ENCODE measurements at places on chromosomes 11 and 22.

DNA sequence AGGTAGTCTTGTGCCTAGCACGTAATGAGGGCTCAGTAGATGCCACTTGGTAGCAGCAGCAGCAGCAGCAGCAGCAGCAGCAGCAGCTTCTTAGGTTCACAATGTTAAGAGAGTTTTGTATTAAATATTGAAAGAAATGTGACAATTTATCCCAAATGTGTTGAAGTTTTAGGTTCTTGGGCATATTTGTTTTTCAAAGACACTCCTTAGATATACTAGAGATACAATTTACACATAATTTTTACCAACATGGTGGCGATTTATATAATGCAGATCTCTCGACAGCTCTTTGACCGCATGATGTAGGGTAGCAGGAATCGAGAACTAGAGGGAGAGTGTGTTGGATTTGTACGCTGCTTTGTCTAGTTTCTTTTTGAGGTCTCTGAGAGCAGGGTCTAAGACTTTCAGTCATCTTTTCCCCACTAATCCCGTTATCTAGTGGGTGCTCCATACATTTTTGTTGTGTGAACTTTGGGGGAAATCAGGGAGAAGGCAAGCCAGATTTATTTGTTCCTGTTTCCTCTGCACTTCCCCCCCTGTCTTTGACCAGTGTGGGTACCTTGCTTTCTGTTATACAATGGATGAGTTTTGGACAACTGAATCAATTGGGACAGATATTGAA is 1.4 kb downstream of the FDX1 start:
- peak; percentile 38 for DNase-seq

GRCh38 chr11:111770581-111771134 is 4.5 kb upstream of the PPP2R1B start:
- DNase-seq: no peak

GRCh38 chr11:36123336-36124101 is 165.7 kb downstream of the COMMD9 start:
- peak; percentile 88 for DNase-seq

GRCh38 chr22:26656891-26657851 is at the start of gene MIAT:
MIAT (plus strand) TSS chr22:26657588.
- DNase-seq: no peak

- no peak for DNase-seq
Observed at GRCh38 chr11:44941259-44942021, 9.2 kb downstream of the TP53I11 start.

- no peak for DNase-seq
Observed at GRCh38 chr11:131987703-131988102, 617.3 kb downstream of the NTM start.

- no peak for DNase-seq
Observed at GRCh38 chr11:134739136-134739535, 327.1 kb upstream of the B3GAT1 start.

DNA sequence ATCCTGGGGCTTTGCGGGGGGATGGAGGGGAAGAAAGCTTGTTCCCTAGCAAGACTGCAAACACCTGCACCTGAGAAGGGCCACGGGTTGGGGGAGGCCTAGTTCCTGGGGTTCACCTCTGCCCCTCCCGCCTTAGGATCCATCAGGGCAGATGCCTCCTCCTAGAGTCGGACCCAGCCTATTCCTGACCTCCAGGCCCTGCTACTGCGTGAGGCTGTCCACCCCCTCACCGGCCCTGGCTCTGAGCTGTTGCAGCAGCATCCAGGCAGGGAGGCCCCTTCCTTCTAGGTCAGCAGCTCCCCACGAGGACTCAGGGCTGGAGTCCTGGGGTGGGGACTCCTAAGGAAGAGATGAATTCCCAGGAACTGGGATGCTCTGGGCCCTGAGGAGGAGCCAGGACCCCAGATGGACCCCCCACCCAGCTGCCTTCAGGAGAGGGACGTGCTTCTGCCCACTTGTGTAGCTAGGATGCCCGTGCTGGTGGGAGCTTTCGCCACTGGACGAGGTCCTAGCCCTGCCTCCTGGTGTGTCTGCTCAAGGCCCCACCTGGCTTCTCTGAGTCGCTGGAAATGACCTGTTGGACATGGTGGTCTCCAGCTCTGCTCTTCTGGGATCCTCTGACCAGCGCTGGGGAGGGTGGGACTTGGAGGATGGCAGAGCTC is 10.3 kb downstream of the MRGPRF start:
- DNase-seq: no peak

GRCh38 chr11:81278991-81279390 is 1454.7 kb downstream of the FAM181B start:
- no peak for DNase-seq

- DNase-seq: no peak
Observed at GRCh38 chr22:38335077-38335476, 17.8 kb upstream of the CSNK1E start.

DNA sequence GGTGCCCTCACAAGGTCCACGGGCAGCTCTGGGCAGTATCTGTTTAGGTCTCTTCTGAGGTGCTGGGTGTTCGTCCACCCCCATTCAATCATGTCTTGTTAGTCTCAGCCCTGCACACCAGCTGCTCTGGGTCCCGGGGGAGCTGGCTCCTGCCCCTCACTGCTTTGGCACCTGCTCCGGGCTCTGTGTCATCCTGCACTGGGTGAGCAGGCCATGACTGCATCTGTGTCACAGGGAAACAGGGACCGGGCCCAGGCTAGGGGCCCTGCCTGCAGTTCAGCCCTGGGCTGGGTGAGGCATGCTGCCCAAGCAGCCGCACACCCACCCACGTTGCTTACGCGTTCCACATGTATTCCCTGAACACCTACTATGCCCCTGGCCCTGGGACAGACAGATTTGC is 43.9 kb downstream of the ELFN2 start:
- peak; percentile 51 for DNase-seq

DNA sequence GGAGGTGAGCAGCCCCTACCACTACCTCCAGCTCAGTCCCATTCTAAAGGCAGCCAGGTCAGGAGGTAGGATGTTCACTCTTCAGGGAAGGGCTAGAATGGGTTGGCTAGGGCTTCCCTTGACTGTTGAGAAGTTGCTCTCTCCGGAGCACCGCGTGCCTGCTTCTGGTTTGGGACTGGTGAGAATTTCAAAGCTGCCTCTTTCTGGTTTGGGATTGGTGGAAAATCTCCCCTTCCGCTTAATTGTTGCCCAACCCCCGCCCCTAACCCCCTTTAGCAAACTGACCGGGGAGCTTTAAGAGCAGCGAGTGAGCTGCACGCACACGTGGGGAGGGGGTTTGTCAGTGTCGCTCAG is 686 bp downstream of the USP2 start:
- DNase-seq: peak; percentile 58

- DNase-seq: no peak
Observed at GRCh38 chr22:30014244-30014643, 66.0 kb upstream of the HORMAD2 start.

DNA sequence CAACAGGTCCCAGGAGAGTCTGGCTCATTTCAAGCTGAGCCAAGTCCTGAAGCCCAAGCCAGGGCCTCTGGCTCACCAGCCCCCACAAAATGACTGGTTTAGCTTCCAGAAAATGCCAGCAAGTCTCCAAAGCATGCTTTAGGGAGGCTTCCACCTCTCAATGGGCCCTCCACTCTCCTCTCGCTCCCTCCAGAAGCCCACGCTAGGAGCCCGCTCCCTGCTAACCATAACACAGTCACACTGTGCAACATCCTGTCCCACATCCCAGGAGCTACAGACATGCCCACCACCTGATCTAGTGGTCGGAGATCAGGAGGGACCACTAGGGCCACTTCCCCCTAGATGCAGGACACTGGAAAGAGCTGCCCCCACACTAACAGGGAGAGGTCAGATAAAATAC is 6.9 kb downstream of the SULT4A1 start:
- no peak for DNase-seq

DNA sequence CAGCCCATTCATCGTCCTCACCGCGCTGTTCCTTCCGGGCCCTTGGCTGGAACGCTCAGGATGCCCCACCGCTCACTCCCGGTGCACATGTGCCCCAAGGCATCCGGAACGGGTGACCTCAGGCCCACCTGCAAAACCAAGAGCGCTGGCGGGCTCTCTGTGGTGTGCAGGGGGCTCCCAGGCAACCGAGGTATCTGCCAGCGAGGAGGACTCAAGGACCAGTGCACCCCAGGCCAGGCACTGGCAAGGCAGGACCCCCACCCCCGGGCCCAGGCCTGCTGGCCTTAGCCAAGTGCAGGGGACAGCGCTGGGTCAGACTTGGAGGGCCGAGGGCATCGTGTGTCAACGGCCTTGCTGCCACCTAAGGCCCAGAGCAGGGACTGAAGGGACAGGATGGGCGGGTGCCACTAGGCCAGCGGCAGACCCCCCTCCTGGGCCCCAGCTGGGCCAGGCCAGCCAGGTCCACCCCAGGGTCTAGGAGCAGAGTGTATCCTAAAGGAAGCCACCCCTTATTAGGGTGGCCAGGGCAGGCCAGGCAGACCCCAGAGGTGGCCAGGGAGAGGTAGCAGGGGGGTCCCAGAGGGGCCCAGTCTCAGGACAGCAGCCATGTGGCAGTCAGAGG is 8.5 kb downstream of the TNNT3 start:
- no peak for DNase-seq

DNA sequence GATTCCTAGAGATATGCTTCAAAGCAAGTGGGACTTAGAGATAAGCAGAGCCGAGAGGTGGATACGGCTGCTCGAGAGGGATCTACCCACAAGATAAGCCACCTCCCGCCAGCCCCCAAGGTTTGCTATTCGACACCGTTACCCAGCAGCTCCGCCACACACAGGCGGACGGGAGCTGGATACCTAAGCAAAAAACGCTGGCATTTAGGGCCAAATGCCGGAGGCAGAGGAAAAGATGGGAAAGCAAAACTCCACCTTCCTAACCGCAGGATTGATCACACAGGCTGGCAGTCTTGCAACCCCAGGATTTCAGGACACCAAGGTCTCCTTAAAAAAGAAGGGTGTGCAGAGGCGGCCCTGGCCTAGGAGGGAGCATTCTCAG is 709 bp downstream of the FTH1 start:
- peak; percentile 49 for DNase-seq

DNA sequence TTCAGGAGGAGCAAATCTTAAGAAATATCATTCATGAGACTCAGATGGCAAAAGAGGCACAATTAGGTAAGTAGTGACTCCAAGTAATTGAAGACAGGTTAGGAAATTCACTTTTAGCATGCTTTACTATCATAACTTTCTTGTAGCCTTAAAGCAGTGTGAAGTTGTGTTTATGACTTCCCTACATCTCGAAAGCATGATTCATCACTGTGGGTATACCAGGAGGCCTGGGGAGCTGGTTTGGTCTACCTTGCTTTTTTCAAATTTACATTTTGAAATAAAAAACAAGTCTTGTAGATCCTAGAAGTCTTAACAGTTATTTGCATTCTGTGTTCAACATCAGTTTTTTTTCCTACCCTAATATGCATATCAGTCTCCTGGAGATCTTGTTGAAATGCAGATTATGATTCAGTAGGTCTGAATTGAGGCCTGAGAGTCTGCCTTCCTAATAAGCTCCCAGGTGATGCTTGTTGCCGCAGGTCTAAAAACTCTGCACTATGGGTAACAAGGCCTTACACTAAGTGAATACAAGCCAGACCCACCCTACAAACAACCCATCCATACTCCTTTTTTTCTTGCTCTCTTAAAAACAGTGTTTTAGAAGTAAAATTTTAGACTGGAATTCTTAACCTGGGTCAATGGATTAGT is 41.4 kb downstream of the TTC17 start:
- DNase-seq: no peak

- peak; percentile 90 for DNase-seq
Observed at GRCh38 chr22:44037519-44038375, 13.6 kb downstream of the PARVB start.

DNA sequence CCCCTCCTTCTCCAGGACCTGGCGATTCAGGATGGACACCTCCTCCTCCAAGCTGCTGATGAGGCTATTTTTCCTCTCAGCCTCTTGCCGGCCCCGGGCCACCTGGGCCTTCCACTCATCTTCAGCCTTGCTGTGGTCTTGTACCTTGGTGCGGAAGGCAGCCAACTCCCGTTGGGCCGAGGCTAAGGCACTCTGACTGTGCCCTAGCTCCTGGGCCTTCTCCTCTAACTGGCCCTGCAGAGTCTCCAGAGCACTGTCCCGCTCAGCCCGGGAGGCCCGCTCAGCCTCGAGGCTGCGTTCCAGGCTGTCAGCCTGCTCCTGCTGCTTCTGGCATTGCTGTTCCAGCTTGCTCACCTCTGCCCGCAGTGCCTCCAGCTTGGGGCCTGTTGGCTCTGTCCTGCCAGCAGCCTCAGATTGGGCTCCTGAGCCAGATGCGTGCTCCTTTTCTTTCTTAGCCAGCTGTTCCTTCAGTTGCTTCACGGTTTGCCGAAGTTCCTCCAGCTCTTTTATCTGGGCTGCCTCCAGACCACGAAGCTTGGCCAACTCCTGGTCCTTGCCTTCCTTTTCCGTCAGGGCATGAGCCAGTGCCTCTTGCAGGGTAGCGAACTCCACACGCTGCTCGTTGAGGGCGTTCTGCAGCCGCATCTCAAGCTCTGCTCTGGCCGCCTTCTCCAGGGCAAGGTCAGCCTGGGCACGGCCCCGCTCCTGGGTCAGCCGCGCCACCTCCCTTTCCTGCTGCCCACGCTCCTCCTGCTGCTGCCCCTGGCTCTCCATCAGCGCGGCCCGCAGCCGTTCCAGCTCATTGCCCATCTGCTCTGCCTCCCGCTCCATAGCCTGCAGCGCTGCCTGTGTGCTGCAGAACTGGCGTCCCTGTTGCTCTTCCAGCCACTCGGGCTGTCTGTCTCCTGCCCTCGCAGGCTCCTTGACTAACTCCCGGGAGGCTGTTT is 15.3 kb downstream of the IL18BP start:
- DNase-seq: peak; percentile 62

DNA sequence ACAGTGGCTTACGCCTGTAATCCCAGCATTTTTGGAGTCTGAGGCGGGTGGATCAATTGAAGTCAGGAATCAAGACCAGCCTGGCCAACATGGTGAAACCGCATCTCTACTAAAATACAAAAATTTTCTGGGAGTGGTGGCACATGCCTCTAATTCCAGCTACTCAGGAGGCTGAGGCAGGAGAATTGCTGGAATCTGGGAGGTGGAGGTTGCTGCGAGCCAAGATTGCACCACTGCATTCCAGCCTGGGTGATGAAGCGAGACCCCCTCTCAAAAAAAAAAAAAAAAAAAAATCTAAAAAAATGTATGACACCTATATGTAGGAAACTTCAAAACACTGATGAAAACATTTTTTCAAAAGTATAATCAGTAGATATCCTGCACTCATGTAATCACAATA is 242.7 kb upstream of the CHORDC1 start:
- no peak for DNase-seq

Measured in muscle of leg (tissue), 16 donors.